ENCODE measurements at places on chromosomes 13 and 19. TPM values are rescaled to one million over a fixed set of nuclear protein-coding genes. Genes with fewer than 3 reads are reported as not detected.

Gene MYO16
- not detected for total RNA-seq

DNA sequence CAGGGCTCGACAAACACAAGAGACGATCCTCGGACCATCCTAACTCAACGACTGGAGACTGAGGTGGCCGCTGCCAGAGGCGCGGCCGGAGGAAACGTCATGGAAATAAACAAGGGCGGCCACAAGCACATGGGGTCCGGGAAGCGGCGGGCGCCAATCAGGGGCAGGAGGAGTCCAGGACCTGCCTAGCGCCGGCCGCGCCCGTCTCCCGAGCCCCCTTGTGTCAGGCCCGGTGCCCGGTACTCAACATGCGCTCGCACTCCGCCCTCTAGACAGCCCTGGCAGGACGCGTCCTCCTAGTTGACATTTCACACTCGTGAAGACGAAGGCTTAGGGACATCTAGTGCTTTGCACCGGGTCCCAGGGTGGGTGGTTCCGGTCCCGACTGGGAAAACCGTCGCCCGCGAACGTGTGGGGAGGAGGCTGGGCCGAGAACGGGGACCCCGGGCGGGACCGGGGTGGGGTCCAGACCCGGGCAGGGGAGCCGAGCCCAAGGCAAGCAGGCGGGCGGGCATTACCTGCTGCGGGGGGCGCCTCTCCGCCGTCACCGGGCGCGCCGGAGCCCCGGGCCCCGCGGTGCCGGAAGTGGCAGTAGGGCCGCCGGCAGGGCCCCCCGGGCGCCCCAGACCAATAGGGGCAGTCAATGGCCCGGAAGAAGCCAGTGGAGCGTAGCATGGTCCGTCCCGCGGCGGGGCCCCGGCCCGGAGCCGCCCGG is 442 bp downstream of the REXO1 start:
- DNase-seq, result no peak
- no peaks in the 10 kb centered on the region for H3K27me3 ChIP-seq
- no peaks in the 10 kb centered on the region for H3K4me1 ChIP-seq
- H3K36me3 ChIP-seq, result no peaks in the 10 kb centered on the region

Gene ATP4B
- total RNA-seq, result not detected

DNA sequence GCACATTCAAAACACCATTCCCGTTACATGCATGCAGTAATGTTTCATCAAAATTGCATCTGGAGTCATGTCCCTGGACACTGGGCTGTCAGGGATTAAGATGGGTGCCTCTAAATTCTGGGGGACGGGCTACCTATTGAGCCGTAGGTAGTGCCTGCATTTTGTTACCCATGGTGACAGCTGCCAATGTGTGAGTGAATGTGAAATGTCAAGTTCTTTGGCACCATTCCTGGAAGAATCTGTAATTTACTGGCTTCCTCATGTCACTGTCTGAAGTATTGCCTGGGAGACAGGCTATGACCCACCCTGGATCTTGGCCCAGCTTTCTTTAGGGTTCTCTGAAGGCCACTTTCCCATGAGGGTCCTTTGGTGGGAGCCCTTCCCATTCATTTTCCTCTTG is 266.1 kb downstream of the TSHZ3 start:
- H3K27ac ChIP-seq, result no peak overlapping the region
- H3K27me3 ChIP-seq, result no peaks in the 10 kb centered on the region
- H3K4me1 ChIP-seq, result no peaks in the 10 kb centered on the region
- H3K4me3 ChIP-seq, result no peak overlapping the region
- H3K36me3 ChIP-seq, result no peaks in the 10 kb centered on the region

DNA sequence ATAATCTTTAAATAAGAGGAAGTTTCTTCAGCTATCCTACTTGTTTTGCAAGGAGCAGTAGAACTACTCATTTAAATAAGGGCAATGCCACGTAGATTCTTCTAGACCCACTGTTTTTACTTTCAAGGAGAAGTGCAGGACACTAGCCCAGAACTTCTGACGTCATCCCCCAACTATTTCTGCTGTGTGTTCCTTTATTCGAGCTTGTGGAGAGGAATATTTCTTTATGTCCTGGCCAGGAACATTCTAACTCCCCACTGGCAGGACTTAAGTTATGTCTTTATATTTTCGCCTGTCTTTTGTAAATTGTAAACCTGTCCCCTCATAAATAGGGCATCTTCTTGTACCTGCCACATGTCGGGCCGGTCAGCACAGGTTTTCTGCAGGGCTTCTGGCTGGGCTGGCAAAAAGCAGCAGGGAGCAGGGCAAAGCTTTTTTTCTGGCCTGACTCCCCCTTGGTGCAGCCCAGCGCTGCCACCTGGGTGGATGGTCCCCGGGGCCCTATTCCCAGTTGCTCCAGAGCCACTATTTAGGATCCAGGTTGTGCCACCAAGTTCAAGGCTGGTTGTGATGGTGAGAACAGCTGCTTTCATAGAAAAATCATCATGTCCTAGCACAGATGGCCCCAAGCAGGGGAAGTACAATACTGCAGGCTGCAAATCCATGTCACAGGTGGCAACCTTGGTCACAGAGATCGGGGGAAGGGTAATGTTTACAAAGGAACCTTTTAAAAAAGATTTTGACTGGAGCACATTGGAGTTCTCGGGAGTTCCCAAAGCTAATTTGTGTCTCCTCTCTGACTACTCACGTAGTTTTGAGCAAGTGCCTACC is 1.8 kb downstream of the MBNL2 start:
- H3K36me3 ChIP-seq, result no peaks in the 10 kb centered on the region
- H3K27me3 ChIP-seq, result peaks cover 40% of the 10 kb centered on the region
- peak overlapping the region; percentile 61 for H3K4me3 ChIP-seq
- H3K27ac ChIP-seq, result no peak overlapping the region

DNA sequence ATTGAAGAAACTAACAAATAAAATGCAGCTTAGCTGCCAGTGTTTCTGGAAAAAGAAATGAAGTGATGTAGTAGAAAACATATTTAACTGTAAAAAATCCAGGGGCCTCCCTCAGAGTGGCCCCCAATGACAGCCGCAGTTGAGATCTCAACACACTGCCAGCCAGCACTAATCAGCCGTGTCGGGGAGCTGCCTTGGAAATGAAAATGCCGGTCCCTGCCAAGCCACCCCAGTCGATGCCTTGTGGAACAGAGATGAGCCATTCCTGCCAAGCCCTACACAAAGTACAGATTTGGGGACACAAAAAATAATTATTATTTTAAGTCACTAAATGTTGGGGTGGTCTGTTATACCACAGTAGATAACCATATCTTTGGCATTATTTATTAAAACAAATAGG is 1342.4 kb downstream of the EFNB2 start:
- H3K27ac ChIP-seq, result no peak overlapping the region
- no peak overlapping the region for H3K4me3 ChIP-seq
- no peaks in the 10 kb centered on the region for H3K4me1 ChIP-seq
- no peaks in the 10 kb centered on the region for H3K27me3 ChIP-seq
- no peaks in the 10 kb centered on the region for H3K36me3 ChIP-seq

GRCh38 chr13:31880851-31881494 is 141.6 kb downstream of the RXFP2 start:
- H3K36me3 ChIP-seq, result no peaks in the 10 kb centered on the region
- no peaks in the 10 kb centered on the region for H3K4me1 ChIP-seq
- DNase-seq, result no peak
- H3K27ac ChIP-seq, result no peak overlapping the region
- H3K4me3 ChIP-seq, result no peak overlapping the region
- H3K27me3 ChIP-seq, result no peaks in the 10 kb centered on the region

Gene KCNJ14
- total RNA-seq, result 1.1 TPM

GRCh38 chr13:32264407-32264806 is 50.8 kb downstream of the ZAR1L start:
- H3K27me3 ChIP-seq, result no peaks in the 10 kb centered on the region
- no peak for DNase-seq
- H3K4me3 ChIP-seq, result no peak overlapping the region

DNA sequence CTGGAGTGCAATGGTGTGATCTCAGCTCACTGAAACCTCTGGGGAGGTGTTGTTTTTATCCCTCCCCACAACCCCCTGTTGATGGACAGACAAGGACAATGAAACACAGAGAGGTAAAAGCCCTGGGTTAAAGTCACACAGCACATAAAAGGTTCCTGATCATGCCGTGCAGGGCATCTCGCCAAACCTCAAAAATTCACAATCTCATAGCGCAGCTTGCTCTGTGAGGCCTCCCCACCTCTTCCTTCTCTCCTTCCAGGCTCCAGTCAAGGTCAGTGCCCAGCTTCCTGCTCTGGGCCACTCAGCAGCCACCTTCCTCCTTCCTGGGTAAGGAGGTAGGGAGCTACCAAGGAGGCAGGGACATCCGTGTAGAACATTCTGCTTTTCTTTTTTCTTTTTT is 2.3 kb downstream of the FUT2 start:
- H3K27me3 ChIP-seq, result no peaks in the 10 kb centered on the region
- H3K4me3 ChIP-seq, result peak overlapping the region; percentile 40
- H3K36me3 ChIP-seq, result peaks cover 11% of the 10 kb centered on the region
- no peak for DNase-seq
- H3K27ac ChIP-seq, result no peak overlapping the region
- H3K4me1 ChIP-seq, result peaks cover 2% of the 10 kb centered on the region

GRCh38 chr13:113657851-113658741 is at the start of gene ATP4B:
ATP4B (minus strand) TSS chr13:113658198; CDS start chr13:113658144, 54 bp downstream.
- H3K4me3 ChIP-seq, result no peak within 1 kb of the TSS
- H3K27ac ChIP-seq, result no peak within 1 kb of the TSS
- H3K27me3 ChIP-seq, result no peaks in the 10 kb centered on the region

DNA sequence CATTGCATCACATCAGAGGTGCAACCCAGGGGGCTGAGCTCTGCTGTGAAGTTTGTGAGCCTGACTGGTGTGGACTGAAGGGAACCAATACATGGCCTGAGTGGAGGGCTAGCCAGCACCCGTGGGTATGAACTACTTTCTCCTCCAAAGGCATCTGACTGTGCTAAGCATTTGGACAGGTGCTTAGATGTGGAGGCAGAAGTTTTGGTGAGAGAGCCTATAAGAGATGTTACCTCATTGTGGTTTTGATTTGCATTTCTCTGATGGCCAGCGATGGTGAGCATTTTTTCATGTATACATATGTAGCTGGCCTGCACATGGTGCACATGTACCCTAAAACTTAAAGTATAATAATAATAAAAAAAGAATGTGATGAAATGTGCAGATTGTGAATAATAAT is 46.9 kb downstream of the TEX29 start:
- no peak for DNase-seq
- H3K27ac ChIP-seq, result no peak overlapping the region
- H3K4me3 ChIP-seq, result no peak overlapping the region
- no peaks in the 10 kb centered on the region for H3K27me3 ChIP-seq
- no peaks in the 10 kb centered on the region for H3K4me1 ChIP-seq
